ENCODE measurements at places on chromosomes 16 and 17. TPM values are rescaled to one million over a fixed set of nuclear protein-coding genes. Genes with fewer than 3 reads are reported as not detected.

GSE1 gene
- total RNA-seq = 128 TPM

KRT20 gene
- total RNA-seq = not detected

KRT17 gene
- total RNA-seq = not detected

CD300LF gene
- total RNA-seq = not detected

ZG16 gene
- not detected for total RNA-seq

CTF1 gene
- 3.1 TPM for total RNA-seq

GGT6 gene
- not detected for total RNA-seq

ABCC11 gene
- 0.77 TPM for total RNA-seq

TBC1D3H gene
- total RNA-seq = not detected

ABCC12 gene
- 1.1 TPM for total RNA-seq

CCL5 gene
- total RNA-seq = not detected

OTOA gene
- total RNA-seq = not detected

DLX4 gene
- 1.5 TPM for total RNA-seq

IRX5 gene
- total RNA-seq = 2.6 TPM

RNU2-1 gene
- total RNA-seq = 5,100 TPM

CHST4 gene
- 4.4 TPM for total RNA-seq

ZNF469 gene
- total RNA-seq = 0.68 TPM

APOBR gene
- total RNA-seq = not detected

IL17C gene
- total RNA-seq = 0.32 TPM

C17orf107 gene
- 3.8 TPM for total RNA-seq

TP53TG3B gene
- total RNA-seq = not detected

ITGAX gene
- total RNA-seq = 0.22 TPM

KRT25 gene
- total RNA-seq = not detected

ZNF423 gene
- total RNA-seq = 35.0 TPM

CES4A gene
- total RNA-seq = 3.8 TPM

CPHXL2 gene
- not detected for total RNA-seq

UTP4 gene
- total RNA-seq = 42.6 TPM

RGS11 gene
- total RNA-seq = 5.8 TPM

ZNF750 gene
- total RNA-seq = not detected

PSMD11 gene
- total RNA-seq = 168 TPM

MYOCD gene
- total RNA-seq = 8.9 TPM

OR4D1 gene
- total RNA-seq = 0.08 TPM

ST6GALNAC1 gene
- not detected for total RNA-seq

SMIM36 gene
- total RNA-seq = not detected

OR3A2 gene
- total RNA-seq = not detected

ACE gene
- 5.5 TPM for total RNA-seq

OR1F1 gene
- not detected for total RNA-seq

MTSS2 gene
- total RNA-seq = 12.8 TPM

C17orf50 gene
- not detected for total RNA-seq

ADAD2 gene
- not detected for total RNA-seq

MVP gene
- total RNA-seq = 1.6 TPM

CAPN15 gene
- 67.9 TPM for total RNA-seq

SLFN14 gene
- total RNA-seq = not detected

NPIPA7 gene
- total RNA-seq = 13.5 TPM

AGRP gene
- not detected for total RNA-seq

All from endodermal cell (in vitro differentiated cells).